ENCODE measurements at places on chromosomes 7 and 10. TPM values are rescaled to one million over a fixed set of nuclear protein-coding genes. Genes with fewer than 3 reads are reported as not detected.

GRCh38 chr10:102433619-102434046 is 1.3 kb upstream of the CUEDC2 start:
- no peak for DNase-seq

GRCh38 chr10:44309939-44310761 is 74.7 kb downstream of the CXCL12 start:
- no peak for DNase-seq

DNA sequence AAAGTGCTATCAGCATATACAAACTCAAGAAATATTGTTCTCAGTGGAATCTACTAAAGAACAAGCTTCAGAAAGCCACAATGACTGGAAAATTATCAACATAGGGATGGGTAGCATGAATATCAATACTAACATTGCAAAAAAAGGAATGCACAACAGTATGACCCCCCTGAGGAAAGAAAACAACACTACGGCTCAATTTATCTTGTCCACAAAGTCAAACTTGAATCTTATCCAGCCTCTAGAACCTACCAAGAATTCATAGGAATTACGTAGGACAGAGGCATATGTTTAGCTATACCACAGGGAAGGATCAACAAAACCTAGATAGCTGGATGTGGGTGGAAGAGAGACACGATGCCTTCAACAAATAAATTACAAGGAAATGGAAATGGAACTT is 54.6 kb downstream of the AGMO start:
- no peak for DNase-seq

Gene LLCFC1
- total RNA-seq, result not detected
